ENCODE measurements at places on chromosomes 1 and 21. TPM values are rescaled to one million over a fixed set of nuclear protein-coding genes. Genes with fewer than 3 reads are reported as not detected.

The CTPS1 gene
- total RNA-seq: 18.7 TPM

The BMP8A gene
- 0.46 TPM for total RNA-seq

The CCT3 gene
- 245 TPM for total RNA-seq

The CEPT1 gene
- 15.9 TPM for total RNA-seq

The CLCA1 gene
- total RNA-seq: not detected

The DIP2A gene
- total RNA-seq: 18.5 TPM

The CAMSAP2 gene
- 16.7 TPM for total RNA-seq

DNA sequence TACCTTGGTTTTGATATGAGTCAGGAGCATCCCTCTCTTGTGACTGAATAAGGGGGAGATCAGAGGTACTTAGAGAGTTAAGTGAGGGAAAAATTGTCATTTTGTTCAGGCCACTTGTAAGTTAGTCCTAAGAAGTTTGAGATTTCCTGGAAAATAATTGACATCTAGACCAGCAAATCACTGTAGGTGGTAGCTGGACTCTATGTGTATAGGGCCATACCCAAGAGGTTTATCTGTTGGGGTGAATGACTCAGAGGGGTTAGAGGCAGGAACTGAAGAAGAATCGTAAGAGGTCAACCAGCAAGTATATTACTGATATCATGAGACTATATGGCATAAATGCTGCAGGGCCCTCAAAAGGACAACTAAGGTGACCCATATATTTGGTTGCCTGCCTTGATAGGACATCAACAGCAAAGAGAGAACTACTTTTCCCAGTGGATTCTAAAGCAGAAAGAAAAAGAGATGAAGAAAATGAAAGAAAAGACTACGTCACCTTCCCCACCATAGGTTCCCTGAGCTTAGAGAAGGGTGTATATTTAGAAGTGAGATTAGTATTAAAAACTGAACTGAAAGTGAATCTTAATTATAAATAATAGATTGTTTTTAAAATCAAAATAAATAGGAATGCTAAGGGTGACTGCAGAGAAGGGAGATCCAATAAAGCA is 8.0 kb upstream of the RNPC3 start:
- peak; percentile 25 for DNase-seq
- H3K27ac ChIP-seq: no peak overlapping the region
- H3K4me1 ChIP-seq: no peaks in the 10 kb centered on the region
- no peak overlapping the region for H3K4me3 ChIP-seq

- no peaks in the 10 kb centered on the region for H3K36me3 ChIP-seq
- no peak overlapping the region for H3K4me3 ChIP-seq
- DNase-seq: peak; percentile 23
- no peak overlapping the region for H3K27ac ChIP-seq
- no peaks in the 10 kb centered on the region for H3K27me3 ChIP-seq
- peaks cover 71% of the 10 kb centered on the region for H3K4me1 ChIP-seq
These were observed 55.9 kb upstream of the ATP5PO start for GRCh38 chr21:33971492-33972013.

DNA sequence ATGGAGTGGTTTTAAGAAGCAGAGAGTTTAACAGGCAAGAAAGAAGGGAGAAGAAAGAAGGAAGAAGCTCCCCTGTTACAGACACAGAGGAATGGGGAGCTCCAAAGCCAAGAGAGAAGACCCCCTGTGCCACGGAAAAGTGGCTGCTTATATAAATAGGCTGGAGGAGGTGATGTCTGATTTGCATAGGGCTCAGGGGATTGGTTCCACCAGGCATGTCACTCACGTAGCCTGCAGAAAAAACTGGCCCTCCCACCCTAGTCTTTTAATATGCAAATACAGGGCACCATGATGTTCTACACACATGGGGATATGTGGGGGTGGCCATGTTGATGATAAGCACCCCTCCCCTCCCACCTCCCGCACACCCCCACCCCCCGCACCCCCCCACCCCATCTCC is 99.6 kb downstream of the ETS2 start:
- no peak overlapping the region for H3K27ac ChIP-seq
- H3K36me3 ChIP-seq: no peaks in the 10 kb centered on the region
- H3K27me3 ChIP-seq: no peaks in the 10 kb centered on the region
- peaks cover 16% of the 10 kb centered on the region for H3K4me1 ChIP-seq
- no peak for DNase-seq

GRCh38 chr21:31221043-31221442 is 123.0 kb downstream of the TIAM1 start:
- no peak overlapping the region for H3K27ac ChIP-seq
- no peaks in the 10 kb centered on the region for H3K36me3 ChIP-seq
- no peaks in the 10 kb centered on the region for H3K27me3 ChIP-seq
- H3K4me1 ChIP-seq: no peaks in the 10 kb centered on the region
- no peak overlapping the region for H3K4me3 ChIP-seq

DNA sequence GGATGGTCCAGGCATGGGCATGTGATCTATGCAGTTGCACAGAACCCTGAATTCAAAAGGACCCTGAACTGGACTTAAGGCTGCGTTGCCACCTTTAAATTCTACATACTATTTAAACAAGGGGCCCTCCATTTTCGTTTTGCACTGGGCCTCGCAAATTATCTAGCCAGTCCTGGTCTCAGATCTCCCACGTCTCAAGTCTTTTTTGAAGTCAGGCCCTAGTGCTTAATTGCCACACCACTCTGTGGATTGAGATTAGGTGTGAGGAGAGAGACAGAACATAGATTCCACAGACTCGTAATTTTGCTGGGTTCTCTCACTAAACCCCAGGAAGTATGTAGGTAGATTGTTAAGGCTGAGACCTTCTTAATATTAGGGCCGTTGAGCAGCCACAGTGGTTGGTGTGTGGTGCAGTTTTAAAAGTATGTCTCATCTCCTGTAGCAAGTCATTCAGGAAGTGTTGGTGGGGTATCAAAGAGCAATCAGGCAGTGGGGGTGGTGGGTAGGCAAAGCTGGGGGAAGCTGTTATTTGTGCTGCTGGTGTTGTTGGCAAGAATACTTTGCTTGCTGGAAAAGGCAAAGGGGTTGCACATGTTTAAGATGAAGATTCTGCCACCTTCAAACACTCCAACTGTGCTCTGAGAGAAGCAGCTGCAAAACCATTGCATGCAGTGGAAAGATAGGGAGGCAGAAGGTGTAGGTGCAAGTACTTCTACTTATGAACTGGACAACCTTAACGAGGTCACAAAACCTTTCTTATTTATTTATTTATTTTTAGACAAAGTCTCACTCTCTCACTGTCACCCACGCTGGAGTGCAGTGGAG is 11.2 kb downstream of the CD84 start:
- no peak overlapping the region for H3K4me3 ChIP-seq
- DNase-seq: no peak

DNA sequence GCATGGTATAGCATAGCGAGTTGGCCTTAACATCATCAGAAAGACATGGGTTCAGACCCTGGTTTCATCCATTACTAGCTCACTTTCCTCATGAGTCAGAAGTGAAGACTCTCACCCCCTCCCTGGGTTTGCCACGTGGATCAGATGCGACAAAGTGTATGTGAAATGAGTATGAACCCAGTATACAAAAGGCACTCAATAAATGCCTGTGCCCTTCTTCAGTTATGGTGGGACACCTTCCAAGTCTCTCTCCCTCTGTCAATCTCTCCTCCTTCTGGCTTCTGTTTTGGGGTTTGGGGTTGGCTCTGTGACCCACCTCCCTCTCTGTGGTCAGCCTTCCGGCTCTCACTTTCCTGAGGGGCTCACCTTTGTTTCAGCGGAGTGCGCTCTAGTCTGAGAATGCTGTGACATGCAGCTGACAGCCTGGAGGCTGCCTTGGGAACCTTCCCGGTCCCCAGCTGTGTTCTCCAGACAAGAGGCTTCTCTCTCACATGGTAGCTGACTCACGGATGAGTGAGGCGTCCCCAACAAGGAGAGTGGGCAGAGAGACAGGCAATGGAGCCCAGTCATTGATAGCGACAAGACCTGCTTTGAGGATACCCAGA is 155.0 kb upstream of the EDN2 start:
- H3K36me3 ChIP-seq: no peaks in the 10 kb centered on the region
- H3K27me3 ChIP-seq: no peaks in the 10 kb centered on the region
- peak; percentile 50 for DNase-seq
- H3K4me1 ChIP-seq: no peaks in the 10 kb centered on the region

DNA sequence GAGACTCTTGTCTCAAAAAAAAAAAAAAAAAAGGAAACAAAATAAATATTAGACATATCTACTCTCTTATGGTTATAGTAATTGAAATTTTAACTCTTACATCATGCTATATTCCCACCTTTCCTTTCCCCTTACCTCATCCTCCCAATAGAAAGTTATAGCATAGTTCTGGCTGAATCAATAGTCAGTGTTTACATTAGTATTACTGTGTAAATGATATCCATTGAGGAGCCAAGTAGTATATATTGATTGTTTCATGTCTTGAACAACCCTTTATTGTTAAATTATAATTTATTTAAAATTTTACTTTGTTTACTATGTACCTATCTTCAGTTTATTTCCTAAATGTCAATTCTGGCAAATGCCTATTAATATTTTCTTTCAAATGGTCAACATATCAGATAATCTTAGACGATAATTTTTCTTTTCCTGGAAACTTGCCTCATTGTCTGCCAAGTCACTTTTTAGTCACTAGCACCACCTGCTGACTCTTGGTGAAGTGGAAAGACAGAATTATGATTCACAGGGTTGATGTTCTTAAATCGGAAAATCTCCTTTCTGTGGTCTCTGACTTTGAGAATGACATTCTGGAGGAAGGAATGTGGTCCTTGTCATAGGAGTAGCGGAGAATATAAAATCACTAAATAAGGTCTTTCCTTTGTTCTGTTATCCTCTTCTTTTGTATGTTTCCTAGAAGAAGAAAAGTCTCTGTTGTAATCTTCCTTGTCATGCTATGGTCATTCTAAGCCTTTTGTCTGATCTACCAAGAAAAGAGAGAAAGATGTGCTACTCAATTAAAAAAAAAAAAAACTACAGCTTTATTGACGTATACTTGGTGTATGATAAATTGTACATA is 8.6 kb downstream of the HJV start:
- peaks cover 17% of the 10 kb centered on the region for H3K27me3 ChIP-seq
- peak; percentile 64 for DNase-seq
- H3K4me3 ChIP-seq: no peak overlapping the region
- no peaks in the 10 kb centered on the region for H3K4me1 ChIP-seq
- H3K27ac ChIP-seq: no peak overlapping the region

GRCh38 chr1:230189341-230189740 is 122.3 kb downstream of the GALNT2 start:
- no peaks in the 10 kb centered on the region for H3K4me1 ChIP-seq
- DNase-seq: no peak
- H3K4me3 ChIP-seq: no peak overlapping the region

DNA sequence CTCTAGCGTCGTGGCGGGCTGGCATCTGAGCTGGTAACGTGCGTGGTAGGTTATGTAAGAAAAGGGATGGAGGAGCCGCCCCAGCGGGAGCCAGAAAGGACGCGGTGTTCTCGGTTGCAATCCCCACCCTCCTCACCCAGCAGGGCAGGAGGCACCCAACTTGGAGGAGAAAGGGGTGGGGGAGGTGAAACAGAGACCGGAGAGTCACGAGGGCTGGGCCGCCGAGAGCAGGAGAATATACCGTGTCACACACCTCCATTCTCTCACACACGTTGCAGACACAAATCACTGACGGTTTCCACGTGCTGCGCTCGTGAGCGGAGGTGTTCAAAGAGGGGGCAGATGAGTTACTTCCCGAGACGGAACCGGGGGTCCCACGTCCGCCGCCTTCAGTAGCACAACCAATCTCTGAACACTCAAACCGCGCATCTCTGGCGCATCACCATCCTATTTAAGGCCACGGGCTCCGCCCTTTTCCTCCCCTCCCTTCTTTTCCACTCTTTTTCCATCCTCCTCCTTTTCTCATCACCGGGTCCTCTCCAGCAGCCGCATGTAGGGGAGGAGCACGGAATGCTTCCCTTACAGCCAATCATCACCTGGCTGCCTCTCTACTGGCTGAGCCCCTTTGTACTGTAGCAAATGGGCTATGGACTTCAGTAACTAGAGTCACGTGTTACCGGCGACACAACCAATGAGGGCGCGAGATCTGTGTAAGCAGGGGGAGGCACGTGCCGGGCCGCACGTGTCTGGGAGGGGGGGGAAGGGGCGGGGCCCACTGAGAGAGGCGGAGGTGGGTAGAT is at the start of gene CIART:
CIART (plus strand) TSS at position 797 of the 800 bp plus-strand sequence. CDS start 714 bp downstream, outside the sequence.
- peak; percentile 99 for DNase-seq
- H3K27ac ChIP-seq: peak within 1 kb of the TSS; percentile 69
- peaks cover 14% of the 10 kb centered on the region for H3K36me3 ChIP-seq
- H3K4me3 ChIP-seq: peak within 1 kb of the TSS; percentile 34
- peaks cover 6% of the 10 kb centered on the region for H3K4me1 ChIP-seq
- no peaks in the 10 kb centered on the region for H3K27me3 ChIP-seq

GRCh38 chr1:169103002-169103401 is 3.5 kb upstream of the ATP1B1 start:
- H3K27me3 ChIP-seq: no peaks in the 10 kb centered on the region
- H3K36me3 ChIP-seq: peaks cover 1% of the 10 kb centered on the region
- no peak for DNase-seq
- H3K27ac ChIP-seq: peak overlapping the region; percentile 50

- no peak overlapping the region for H3K4me3 ChIP-seq
- no peaks in the 10 kb centered on the region for H3K4me1 ChIP-seq
- no peaks in the 10 kb centered on the region for H3K27me3 ChIP-seq
- no peak overlapping the region for H3K27ac ChIP-seq
- DNase-seq: no peak
These were observed 78.9 kb downstream of the DNM3 start for GRCh38 chr1:171919891-171920887.

GRCh38 chr1:62224182-62224581 is 29.5 kb downstream of the L1TD1 start:
- no peak overlapping the region for H3K4me3 ChIP-seq
- DNase-seq: no peak
- H3K4me1 ChIP-seq: no peaks in the 10 kb centered on the region
- H3K27me3 ChIP-seq: no peaks in the 10 kb centered on the region

DNA sequence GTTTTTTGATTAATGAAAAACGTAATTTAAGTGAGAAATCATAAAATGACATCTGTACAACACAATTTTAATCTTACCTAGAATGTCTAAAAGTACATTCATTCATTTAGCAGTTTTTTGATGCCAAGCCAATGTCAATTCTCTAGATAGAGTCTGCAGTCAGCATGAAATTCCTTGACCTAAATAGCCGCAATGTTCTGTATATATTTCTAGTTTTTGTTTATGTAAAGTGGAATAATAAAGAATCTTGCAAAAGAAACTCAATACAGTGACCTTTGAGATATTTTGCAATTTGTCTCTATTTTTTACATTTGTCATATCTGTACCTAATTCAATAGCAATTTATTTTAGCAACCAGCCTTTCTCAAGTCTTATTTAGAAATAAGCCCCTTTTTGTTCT is 176.0 kb downstream of the ATP6V1G3 start:
- no peaks in the 10 kb centered on the region for H3K4me1 ChIP-seq
- DNase-seq: no peak
- H3K36me3 ChIP-seq: no peaks in the 10 kb centered on the region
- H3K27ac ChIP-seq: no peak overlapping the region
- no peak overlapping the region for H3K4me3 ChIP-seq

- no peaks in the 10 kb centered on the region for H3K27me3 ChIP-seq
- peaks cover 9% of the 10 kb centered on the region for H3K4me1 ChIP-seq
- no peak overlapping the region for H3K27ac ChIP-seq
- peaks cover 5% of the 10 kb centered on the region for H3K36me3 ChIP-seq
- peak; percentile 25 for DNase-seq
These were observed 50.3 kb downstream of the MYSM1 start for GRCh38 chr1:58649555-58649954.

All from cardiac muscle cell (in vitro differentiated cells and primary cell).